ENCODE measurements at places on chromosomes 6 and 20.
A peak's percentile ranks its signal among the peaks of the same experiment; 100 is the strongest.

DNA sequence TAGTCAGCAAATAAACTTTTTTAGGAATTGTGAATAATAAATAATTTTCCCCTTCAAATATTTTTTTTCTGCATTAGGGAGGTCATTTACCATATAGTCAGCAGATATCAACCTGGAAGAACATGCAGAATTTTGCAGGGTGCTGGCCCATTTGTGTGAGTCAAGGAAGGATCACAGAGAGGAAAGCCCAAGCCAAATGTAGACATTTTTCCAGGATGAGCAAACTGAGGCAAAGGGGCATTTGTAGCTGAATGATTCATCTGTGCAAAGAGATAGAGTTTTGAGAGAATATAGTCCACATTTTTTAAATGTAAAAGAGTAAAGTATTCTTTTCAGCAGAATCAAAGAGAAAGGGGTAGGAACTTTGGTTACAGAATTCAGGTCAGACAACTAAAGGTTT, 555.5 kb upstream of the MARCKS start:
- no peak for DNase-seq

DNA sequence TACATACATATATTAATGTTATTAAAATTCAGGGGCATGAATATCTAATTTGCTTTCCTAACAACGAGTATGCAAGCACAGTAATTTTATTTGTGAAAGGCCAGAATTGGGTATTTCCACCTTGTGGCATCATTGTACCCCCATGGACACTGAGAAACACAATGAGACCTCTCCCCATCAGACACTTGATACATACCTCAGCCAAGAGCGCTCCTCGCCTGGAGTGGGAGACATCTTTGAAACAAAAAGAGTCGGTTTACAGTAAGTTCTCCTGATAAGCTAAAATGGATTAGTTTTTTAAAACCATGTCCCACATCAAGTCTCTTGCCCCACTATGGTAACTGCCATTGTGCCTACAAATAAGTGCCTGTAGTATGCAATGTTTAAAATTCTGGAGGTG, 2.1 kb downstream of the CNR1 start:
- DNase-seq: no peak

DNA sequence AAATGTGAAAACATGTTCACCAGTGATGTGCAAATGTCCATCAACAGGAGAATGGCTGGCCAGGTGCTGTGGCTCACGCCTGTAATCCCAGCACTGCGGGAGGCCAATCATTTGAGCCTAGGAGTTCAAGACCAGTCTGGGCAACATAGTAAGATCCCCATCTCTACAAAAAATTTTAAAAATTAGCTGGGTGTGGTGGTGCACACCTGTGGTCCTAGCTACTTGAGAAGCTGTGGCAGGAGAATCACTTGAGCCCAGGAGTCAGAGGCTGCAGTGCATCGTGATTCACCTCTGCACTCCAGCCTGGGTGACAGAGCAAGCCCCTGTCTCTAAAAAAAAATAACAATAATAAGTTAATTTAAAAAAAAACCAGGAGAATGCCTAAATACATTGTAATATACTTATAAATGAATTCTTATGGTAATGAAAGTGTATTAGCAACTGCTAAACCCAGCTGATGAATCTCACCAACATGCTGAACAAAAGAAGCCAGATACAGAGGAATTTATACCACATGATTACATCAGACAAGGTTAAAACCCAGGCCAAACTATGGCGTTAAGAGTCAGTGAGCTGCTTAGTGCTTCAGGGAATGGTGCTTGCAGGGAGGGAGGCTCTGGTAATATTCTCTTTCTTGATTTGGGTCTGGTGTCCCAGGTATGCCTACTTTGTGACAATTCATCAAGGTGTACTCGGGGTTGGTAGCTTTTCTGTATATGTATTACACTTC, 36.4 kb downstream of the RPP40 start:
- DNase-seq: no peak

GRCh38 chr6:149006671-149007070, 259.8 kb downstream of the UST start:
- no peak for DNase-seq

DNA sequence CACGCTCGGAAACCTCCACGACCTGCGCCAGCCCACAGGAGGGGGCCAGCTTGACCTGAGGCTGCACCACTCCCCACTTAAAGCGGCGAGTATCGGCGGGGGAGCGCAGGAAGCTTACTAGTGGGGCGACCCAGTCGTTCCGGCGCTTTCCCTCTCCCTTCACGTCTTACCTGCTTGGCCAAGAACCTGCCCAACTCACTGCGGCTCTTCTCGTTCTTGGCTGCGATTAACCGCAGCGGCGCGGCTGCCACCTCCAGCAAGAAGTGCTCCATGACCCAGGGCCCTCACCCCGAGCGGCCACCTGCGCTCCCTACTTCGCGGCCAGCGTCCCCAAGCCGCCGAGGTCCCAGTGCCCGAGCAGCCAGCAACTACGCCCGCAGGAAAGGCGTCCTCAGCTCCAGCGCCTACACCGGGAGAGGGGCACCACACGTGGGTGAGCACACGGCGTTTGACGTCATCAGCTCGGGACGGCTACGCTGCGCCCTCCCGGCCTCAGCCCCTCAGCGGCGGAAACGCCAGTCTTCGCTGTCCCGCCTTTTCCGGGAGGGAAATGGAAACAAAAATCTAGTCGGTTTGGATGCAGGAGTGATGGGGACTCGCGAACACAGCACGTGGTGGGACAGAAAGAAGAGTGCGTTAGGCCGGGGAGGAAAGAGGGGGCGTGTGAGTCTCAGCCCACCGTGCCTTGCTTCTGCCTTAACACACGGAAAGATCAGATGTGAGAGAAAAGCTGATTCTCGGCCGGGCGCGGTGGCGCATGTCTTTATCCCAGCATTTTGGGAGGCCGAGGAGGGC, at the start of gene MDN1:
Gene MDN1 (minus strand): TSS at position 459 of the 795 bp plus-strand sequence. CDS start 187 bp downstream, at position 272.
- DNase-seq: peak; percentile 64

DNA sequence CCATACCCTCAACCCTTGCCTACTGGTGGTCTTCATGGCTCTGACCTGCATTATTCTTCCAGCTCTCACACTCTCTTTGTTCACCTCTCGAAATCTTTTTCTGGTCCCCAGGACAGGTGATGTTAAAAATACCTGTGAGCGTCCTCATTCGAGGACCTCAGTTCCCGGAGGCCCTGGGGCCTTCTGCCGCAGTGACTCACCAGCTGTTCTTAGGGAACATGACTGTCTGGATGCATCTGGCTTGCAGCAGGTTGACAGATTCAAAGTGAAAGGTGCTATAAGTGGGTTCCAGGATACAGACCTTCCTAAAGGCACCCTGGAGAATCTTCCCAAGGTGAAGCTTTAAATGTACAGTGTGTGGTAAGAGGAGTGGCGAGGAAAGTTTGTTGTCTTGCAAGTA, 210.4 kb upstream of the KCNG1 start:
- no peak for DNase-seq

- no peak for DNase-seq
Measured at GRCh38 chr6:16831136-16831535, 69.9 kb upstream of the ATXN1 start.

- no peak for DNase-seq
Measured at GRCh38 chr6:40395066-40395697, 192.0 kb downstream of the LRFN2 start.

GRCh38 chr20:6732001-6732447, 35.5 kb upstream of the BMP2 start:
- DNase-seq: no peak

GRCh38 chr20:62812181-62812906, 4.5 kb upstream of the COL9A3 start:
- DNase-seq: no peak

DNA sequence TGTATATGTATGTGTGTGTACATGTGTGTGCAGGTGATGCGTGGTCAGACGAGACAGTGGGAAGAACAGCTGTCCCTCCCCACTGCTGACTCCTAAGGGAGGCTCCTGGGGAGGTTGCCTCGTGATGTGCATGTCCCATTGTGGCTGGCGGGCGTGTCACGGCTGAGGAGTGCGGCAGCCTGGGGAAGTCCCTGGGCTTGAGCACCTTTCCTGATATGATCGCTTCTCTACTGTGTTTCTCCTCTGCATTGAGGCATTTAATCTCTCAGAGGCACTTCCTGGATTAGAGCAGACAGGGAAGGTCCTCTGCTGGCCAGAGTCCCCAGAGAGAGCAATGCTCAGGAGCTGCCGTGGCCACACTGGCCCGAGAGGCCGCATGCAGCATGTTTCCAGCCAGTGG, 11.4 kb downstream of the NPBWR2 start:
- DNase-seq: no peak

DNA sequence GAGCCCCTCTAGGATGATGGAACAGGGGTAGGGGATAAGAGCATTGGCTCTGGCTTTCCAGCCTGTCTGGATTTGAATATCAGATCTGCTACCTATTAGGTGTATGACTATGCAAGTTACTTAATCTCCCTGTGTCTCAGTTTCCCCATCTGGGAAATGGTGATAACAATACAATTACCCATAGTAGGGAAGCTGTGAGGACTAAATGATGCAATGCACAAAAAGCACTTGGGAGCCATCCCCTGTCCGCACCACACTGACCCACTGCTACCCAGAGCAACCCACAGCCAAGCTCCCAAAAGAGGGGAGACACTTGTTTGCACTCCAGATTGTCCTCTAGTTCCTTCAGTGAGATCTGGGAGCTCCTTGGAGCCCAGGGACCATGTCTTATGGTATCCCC, 30.1 kb downstream of the C6orf132 start:
- DNase-seq: no peak

GRCh38 chr6:130944486-130944885, 117.3 kb downstream of the SMLR1 start:
- DNase-seq: no peak

DNA sequence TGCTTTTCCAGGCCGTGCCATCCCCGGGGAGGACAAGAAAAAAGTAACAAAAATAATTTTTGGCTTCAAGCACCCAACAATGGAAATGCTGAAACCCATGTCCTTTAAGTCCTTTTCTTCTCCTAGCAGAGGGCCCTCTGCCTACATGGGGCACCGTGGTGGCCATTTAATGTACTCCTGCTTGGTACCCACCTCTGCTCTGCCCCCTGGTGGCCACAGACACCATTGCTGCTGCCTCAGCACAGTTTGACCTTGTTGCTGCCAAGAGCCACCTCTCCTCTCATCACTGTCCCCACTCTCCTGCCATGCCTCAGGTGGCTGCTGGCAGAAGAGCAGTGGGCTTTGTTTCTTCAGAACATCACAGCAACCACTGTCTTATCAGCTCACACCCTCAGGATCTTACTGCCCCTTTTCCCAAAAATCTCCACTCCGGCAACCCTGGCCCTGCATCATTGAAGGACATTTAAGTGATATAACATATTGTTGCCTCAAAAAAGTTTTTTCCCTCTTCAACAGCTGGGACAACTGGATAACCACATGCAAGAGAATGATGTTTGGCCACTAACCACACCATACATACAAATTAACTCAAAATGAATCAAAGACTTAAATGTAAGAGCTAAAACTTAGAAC, 12.9 kb upstream of the ARMC2 start:
- no peak for DNase-seq

DNA sequence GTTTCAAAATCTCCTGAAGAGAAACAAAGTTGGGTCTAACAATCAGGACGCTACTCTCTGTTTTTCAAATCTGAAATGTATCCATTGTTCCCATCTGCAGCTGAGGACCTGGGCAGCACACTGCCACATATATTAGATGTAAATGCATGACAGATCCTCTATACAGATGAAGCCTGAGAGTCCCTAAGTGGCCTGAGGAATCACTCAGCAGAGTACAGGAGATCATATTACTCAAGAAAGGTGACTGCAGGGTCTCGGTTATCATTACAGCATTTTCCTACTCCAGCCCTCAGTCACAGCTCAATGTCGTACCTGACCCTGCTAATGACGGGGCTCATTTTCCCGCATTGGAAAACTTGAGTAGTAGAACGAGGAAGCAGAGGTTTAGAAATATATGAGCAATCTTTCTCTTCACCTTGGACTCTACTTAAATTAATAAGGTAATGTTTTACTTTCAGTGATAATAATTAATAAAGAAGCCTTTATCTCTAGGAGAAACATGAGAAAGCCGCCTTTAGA, 256.2 kb upstream of the IRAK1BP1 start:
- DNase-seq: no peak

DNA sequence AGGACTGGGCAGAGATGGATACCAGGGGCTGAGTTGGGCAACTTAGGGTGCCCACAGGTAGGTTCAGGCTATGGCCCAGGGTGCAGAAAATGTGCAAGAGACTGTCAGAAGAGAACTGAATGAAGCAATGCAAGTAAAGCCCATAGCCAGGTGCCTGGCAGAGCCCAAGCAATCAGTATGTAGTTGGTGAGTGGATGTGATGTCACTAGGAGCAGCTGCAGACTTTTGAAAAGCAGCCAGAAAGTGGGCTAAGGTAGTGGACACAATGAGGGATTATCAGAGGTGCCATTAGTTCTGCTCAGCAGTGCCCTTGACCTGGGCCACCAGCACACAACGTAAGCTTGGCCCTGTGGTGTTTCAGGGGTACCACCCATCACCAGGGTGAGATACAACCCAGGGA, 135.3 kb downstream of the SOBP start:
- DNase-seq: no peak

- no peak for DNase-seq
Measured at GRCh38 chr6:452301-453067, 60.9 kb downstream of the IRF4 start.

- no peak for DNase-seq
Measured at GRCh38 chr20:53580376-53581111, 13.1 kb downstream of the ZNF217 start.

GRCh38 chr20:45258664-45259063, 4.3 kb upstream of the SLPI start:
- no peak for DNase-seq
